Activated CD4-positive, alpha-beta memory T cell treated with anti-CD3 and anti-CD28 coated beads, Interleukin-2, amount 10 ng/mL, durations not matched to agents 7 days and 5 days (primary cell): ENCODE measurements at places on chromosomes 1 and 21.

DNA sequence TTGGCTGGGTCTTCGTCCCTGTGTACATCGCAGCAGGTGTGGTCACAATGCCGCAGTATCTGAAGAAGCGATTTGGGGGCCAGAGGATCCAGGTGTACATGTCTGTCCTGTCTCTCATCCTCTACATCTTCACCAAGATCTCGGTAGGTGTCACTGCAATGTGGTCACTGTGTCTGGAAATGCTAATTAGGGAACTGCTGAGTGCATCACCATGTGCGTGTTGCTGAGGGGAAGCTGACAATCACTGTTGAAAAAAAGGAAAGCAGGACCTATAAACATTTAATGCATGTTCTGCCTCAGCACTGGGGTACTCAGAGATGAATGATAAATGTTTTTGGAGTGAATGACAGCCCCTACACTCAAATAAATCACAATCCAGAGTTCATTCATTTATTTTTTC is 6.8 kb downstream of the SLC5A9 start:
- no peaks in the 10 kb centered on the region for H3K27me3 ChIP-seq
- no peaks in the 10 kb centered on the region for H3K36me3 ChIP-seq
- H3K4me3 ChIP-seq: no peak overlapping the region

GRCh38 chr21:27648560-27648959 is 681.7 kb upstream of the ADAMTS5 start:
- H3K27ac ChIP-seq: no peak overlapping the region
- no peaks in the 10 kb centered on the region for H3K27me3 ChIP-seq
- no peaks in the 10 kb centered on the region for H3K4me1 ChIP-seq
- no peak overlapping the region for H3K4me3 ChIP-seq
- no peaks in the 10 kb centered on the region for H3K36me3 ChIP-seq

DNA sequence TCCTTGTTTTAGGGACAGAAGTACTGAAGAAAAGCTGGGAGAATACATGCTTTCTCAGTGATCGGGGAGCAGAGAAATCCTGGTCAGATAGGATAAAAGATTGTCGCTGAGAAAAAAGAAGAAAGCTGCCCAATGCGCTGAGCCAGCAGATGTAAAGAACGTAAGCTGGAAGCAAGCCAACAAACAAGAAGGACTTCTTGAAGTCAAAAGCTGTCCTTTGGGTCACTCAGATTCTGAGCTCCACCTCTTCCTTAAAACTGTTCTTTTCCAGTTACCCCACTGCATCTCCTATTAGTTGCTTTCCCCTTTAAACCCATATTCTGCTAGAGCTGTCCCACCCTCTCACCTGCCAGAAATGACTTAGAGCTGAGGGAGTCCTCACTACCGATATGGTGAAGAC is 64.8 kb downstream of the GPR137B start:
- H3K4me1 ChIP-seq: no peaks in the 10 kb centered on the region
- no peak overlapping the region for H3K4me3 ChIP-seq
- DNase-seq: no peak
- H3K36me3 ChIP-seq: peaks cover 11% of the 10 kb centered on the region

GRCh38 chr1:3520419-3521378 is 66.2 kb downstream of the ARHGEF16 start:
- no peaks in the 10 kb centered on the region for H3K4me1 ChIP-seq
- no peak overlapping the region for H3K4me3 ChIP-seq
- no peaks in the 10 kb centered on the region for H3K27me3 ChIP-seq
- DNase-seq: no peak

- H3K36me3 ChIP-seq: peaks cover 18% of the 10 kb centered on the region
- H3K27ac ChIP-seq: peak overlapping the region; percentile 75
- H3K4me3 ChIP-seq: peak overlapping the region; percentile 60
- H3K27me3 ChIP-seq: peaks cover 4% of the 10 kb centered on the region
Measured at GRCh38 chr1:234218078-234218477, 155.2 kb upstream of the COA6 start.
